ENCODE measurements at places on chromosomes 2 and 18.

GRCh38 chr2:233563663-233564430 lies 2.7 kb downstream of the USP40 start:
- no peaks in the 10 kb centered on the region for H3K36me3 ChIP-seq
- no peak overlapping the region for H3K27ac ChIP-seq
- H3K27me3 ChIP-seq, result no peaks in the 10 kb centered on the region

GRCh38 chr2:16520891-16521290 lies 144.7 kb downstream of the CYRIA start:
- H3K4me1 ChIP-seq, result no peaks in the 10 kb centered on the region
- no peak overlapping the region for H3K4me3 ChIP-seq
- no peaks in the 10 kb centered on the region for H3K36me3 ChIP-seq
- DNase-seq, result no peak
- H3K27me3 ChIP-seq, result no peaks in the 10 kb centered on the region

GRCh38 chr18:47944972-47945852 lies 14.8 kb upstream of the SMAD2 start:
- no peaks in the 10 kb centered on the region for H3K36me3 ChIP-seq
- H3K27me3 ChIP-seq, result no peaks in the 10 kb centered on the region
- no peaks in the 10 kb centered on the region for H3K4me1 ChIP-seq
- DNase-seq, result no peak
- no peak overlapping the region for H3K4me3 ChIP-seq

DNA sequence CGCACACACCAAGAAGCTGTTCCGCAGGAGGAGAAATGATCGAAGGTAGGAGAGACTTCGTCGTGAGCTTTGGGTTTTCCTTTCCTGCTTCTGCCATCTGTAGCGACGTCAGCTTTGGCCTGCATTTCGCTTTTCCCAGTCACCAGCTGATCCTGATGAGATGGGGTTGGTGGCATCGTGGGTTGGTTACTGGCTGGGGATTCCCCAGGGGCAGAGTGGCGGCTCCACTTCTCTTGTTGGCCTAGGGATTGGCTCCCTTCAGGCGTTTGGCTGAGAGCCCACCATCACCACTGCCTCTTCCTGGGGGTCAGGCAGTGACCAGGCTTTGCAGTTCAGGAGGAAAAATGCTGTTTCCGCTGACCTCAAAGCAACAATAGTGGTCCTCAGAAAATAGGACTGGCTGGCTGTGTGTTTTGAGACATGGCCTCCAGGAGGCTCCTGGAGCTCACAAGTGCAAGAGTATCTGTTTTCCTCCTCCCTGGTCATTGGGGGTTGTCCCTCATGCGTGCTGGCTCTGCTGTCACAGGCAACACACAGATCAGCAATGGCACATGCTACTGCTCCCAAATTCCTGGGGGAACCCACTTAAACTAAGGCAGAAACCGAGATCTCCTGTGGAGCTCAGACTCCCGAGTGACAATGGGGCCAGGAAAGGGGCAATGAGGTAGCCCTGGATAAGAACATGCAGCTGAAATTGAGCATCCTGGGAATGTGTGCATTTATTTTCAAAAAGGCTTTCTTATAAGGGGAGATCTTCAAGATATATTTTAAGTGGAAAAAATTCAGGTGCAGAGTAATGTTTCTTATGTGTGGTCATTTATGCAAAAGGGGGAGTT lies 173.0 kb downstream of the CTIF start:
- no peak overlapping the region for H3K4me3 ChIP-seq
- H3K27me3 ChIP-seq, result no peaks in the 10 kb centered on the region
- H3K36me3 ChIP-seq, result no peaks in the 10 kb centered on the region

- no peaks in the 10 kb centered on the region for H3K36me3 ChIP-seq
- H3K4me1 ChIP-seq, result no peaks in the 10 kb centered on the region
- H3K27ac ChIP-seq, result no peak overlapping the region
- no peaks in the 10 kb centered on the region for H3K27me3 ChIP-seq
These were observed 67.1 kb downstream of the DIPK1C start for GRCh38 chr18:74389991-74390390.

DNA sequence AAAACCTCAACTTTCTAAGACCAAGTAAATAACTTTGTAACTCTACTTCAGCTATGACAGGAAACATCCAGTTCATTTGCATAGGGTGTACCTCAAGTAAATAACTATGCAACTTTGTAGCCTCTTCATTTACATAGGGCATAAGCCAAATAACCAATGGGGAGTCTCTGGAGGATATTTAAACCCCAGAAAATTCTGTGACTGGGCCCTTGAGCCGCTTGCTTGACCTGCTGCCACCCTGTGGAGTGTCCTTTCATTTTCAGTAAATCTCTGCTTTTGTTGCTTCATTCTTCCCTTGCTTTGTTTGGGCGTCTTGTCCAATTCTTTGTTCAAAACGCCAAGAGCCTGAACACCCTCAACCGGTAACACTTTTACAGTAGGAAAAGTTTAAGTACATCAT lies 1112.7 kb upstream of the NRXN1 start:
- H3K4me1 ChIP-seq, result no peaks in the 10 kb centered on the region
- no peak for DNase-seq
- H3K4me3 ChIP-seq, result no peak overlapping the region
- H3K36me3 ChIP-seq, result no peaks in the 10 kb centered on the region

- no peak for DNase-seq
- H3K4me1 ChIP-seq, result no peaks in the 10 kb centered on the region
- no peak overlapping the region for H3K27ac ChIP-seq
These were observed 141.5 kb downstream of the SPHKAP start for GRCh38 chr2:228039752-228040534.

DNA sequence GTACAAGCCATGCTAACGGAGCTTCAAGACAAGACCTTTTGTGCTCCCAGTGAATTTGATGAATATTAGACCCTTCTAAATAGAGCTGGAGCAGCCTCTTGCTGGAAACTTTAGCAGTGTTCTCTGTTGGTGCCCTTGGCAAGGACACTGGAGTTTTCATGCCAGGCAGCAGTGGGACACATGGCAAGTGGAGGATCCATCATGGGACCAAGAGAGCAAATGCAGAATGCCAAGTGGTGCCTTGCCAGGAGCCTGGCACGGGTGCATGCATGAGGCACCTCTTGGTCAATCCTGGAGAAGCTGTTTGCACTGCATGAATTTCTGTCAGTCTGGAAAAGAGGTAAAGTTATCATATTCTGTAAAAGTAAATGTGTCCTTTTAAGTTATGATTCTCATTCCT lies 59.1 kb downstream of the NETO1 start:
- no peak overlapping the region for H3K4me3 ChIP-seq
- no peak for DNase-seq
- no peaks in the 10 kb centered on the region for H3K36me3 ChIP-seq

DNA sequence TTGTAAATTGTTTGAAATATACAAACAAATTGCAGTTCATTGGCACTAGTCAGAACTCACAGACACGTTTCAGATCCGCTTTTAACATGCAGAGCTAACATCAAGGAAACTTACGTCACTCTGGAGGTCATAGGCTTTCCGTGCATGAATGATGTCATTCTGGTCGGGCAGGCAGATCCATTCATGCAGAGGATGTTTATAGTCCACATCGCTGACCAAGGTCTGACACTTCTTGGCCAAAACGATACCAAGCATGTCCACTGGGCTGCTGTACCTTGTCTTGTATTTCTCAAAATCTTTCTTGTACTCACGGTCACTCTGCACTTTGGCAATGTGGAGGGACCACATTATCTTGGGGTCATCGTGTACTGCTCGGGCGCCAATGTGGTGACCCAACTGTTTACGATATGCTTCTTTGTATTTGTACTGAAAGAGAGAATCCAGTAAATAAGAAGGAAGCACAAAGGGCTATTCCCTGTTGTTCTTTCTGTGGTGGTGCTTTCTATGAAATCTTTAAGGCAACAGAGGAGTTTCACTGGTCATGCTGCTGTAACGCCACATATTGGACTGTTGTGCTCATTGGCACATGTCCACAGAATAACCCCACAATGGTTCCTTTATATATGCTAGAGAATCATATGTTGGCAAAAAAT lies 114.8 kb downstream of the NEB start:
- DNase-seq, result no peak
- H3K36me3 ChIP-seq, result no peaks in the 10 kb centered on the region
- no peak overlapping the region for H3K4me3 ChIP-seq
- H3K27ac ChIP-seq, result no peak overlapping the region
- no peaks in the 10 kb centered on the region for H3K4me1 ChIP-seq

DNA sequence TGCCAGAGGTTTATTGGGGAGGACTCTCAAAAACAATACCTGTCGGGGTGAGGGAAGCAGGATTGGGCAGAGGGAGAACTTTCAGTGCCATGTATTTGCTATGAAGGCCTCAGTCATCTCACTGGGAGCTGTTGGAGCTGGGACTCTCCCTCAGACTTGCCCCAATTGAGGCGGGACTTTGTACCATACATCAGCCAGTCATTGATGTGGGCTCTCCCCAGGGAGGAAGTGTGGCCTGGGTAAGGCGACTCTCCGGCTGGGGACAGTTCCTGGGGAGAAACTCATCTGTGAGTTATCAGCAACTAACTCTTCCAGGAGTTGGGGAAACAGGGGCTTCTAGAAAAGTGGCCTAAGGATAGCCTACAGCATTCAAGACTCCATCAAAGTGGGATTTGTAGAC lies 66.5 kb downstream of the FTCDNL1 start:
- H3K36me3 ChIP-seq, result no peaks in the 10 kb centered on the region
- no peaks in the 10 kb centered on the region for H3K27me3 ChIP-seq
- H3K4me3 ChIP-seq, result no peak overlapping the region
- no peak overlapping the region for H3K27ac ChIP-seq

- peaks cover 29% of the 10 kb centered on the region for H3K4me1 ChIP-seq
- DNase-seq, result peak; percentile 70
- no peaks in the 10 kb centered on the region for H3K36me3 ChIP-seq
- H3K4me3 ChIP-seq, result peak overlapping the region; percentile 55
- H3K27ac ChIP-seq, result peak overlapping the region; percentile 70
- no peaks in the 10 kb centered on the region for H3K27me3 ChIP-seq
These were observed 6.2 kb downstream of the GLI2 start for GRCh38 chr2:120741571-120742561.
